ENCODE measurements at places on chromosomes 2 and 18. TPM values are rescaled to one million over a fixed set of nuclear protein-coding genes. Genes with fewer than 3 reads are reported as not detected.

DNA sequence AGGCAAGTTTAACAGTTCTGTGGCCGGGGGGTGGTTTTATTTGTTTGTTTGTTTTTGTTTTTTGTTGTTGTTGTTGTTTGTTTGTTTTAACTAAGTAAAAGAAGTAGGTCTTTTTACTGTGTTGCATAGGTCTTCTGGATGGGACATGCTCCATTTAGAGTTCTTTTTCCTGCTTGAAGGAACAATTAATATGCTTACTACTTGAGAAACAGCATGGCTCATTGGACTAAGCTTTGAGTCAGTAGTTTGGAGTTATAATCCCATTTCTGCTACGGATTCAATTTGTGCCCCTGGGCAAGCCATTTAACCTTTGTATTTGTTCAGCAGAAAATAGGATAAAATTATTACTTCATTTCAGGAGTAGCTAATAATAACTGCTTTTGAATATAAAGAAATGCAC, 8.7 kb upstream of the ACVR2A start:
- no peak for DNase-seq

DNA sequence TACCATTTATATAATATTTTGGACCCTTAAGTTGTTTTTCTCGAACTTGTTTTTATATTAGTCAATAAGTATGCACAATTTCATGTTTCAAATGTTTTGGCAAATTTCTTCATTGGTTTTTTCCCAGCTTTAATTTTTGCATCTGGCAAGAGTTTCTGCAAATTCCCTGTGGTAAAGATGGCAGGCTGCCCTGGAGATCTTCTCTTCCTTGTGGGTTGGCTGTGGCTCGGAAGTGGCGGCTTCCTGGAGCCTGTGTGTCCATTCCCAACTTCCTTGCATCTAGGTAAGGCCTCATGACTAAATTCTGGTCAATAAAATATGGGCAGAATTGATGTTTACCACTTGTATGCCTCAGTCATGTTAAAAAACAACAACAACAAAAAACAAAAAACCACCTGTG, 818.6 kb downstream of the EPHA4 start:
- DNase-seq: no peak

- DNase-seq: no peak
These were observed 800.8 kb upstream of the ID2 start for GRCh38 chr2:7881063-7881462.

DNA sequence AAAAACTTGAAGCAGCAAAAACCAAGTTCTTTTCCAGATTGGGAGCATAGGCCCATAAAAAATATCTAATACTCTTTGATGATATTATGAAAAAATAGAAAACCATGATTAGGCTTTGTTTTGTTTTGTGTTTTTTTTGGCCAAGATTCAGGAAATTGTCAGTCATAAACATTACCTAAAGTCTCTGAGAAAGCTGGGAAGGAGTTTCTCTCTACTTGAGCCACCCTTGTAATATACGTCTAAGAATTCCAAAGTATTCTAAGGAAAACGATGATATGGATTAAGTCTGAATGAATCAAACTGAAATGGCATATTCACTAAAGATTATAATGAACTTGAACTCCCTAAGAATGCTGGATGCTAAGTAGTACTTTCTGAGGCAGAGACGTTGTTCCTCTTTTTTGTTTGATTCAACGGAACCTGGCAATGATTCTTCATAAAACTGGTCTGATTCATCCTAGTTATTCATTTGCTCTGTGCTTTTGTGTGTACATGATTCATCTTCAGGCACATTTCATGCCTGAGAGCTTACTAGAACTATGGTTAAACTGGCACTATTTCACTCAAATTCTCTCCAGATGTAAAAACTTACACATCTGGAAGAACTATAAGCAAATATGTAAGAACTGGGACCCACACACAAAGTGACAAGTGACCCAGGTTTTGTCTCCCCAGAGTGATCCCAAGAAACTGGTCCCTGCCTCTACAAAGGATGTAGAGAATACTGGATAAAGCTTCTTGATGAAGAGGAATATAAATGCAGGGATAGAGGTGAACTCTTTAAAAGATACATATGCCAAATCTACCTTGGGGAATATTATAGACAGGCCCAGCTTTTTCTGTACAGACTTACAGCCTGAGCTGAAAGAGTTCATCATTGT, 159.7 kb downstream of the DOCK10 start:
- no peak for DNase-seq

DNA sequence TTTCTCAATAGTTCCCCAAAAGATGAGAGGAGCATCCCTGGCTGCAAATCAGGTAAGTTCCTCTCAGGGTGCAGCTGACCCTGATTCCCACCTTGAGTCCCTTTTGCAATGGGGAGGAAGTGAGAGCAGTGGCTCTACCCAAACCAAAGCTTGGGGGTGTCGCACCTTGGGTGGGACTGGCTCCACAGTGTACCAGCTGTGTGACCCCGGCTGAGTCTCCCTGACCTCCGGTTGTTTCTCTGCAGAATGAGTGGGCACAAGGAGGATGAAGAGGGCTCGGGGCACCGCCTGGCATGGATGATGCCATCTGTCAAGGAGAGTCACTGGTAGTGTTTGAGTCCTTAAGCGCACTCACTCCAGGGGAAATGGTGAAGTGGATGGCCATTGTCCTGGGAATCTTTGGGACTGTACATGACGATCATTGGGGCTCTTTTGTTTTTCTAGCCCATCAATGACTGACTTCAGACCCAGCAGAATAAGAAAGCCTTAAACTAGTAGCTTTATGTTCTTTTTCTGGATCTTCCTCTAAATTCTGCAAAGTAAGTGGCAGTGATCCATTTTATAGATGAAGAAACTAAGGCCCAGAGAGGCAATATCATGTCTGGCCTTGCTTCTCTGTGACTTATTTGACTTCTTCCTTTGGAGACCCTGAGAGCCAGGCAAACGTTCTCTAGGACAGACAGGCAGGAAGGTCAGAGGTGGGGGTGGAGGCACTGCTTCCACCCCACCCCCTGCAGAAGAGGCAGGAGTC, 106.3 kb upstream of the ST3GAL5 start:
- DNase-seq: peak; percentile 45

- DNase-seq: no peak
These were observed 79.8 kb upstream of the SESTD1 start for GRCh38 chr2:179344280-179344964.

Gene UPP2
- total RNA-seq: not detected

Gene RTP5
- total RNA-seq: not detected

Data from ascending aorta (tissue), 2 donors.